ENCODE measurements at places on chromosomes 3 and 15.

DNA sequence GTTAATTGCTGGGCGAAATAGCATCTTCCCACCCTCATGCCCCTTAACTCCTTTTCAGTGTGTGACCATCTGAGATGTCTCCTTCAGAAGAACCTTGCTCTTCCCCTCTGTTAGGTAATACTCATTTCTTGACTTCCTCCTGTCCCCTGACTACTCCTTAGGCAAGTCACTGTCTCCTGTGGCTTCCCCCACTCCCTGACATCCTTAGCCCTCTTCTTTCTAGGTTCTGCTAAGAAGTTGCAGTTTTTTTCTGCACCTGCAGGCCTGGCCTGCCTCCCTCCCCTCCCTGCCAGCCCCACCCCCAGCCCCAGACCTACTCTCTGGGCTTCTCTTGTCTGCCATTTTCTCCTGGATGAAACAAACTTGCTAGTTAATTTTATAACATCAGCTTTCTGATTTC lies 15.2 kb upstream of the EID1 start:
- DNase-seq = no peak

DNA sequence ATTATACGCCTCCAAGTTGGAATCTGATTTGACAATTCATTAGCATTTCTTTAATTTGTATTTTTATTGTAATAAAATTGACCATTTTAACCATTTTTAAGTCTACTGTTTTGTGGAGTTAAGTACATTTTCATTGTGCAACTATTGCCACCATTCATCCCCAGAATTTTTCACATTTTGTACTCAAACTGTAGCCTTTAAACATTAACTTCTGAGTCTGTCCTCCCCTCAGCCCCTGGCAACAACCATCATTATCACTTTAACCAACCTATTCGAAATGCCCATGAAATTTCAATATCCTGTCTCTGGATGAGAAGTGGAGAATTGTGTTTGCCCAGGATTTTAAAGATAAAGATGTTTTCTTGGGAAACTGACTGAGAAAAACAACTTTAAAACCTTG lies 27.7 kb downstream of the IL1RAP start:
- no peak for DNase-seq

GRCh38 chr15:46409841-46410301 lies 775.0 kb downstream of the SQOR start:
- DNase-seq = no peak

GRCh38 chr15:26842391-26842790 lies 24.5 kb upstream of the GABRA5 start:
- no peak for DNase-seq

GRCh38 chr15:66251790-66252684 lies 1.5 kb downstream of the MEGF11 start:
- DNase-seq = peak; percentile 62

GRCh38 chr3:184945886-184946625 lies 134.1 kb downstream of the VPS8 start:
- no peak for DNase-seq

DNA sequence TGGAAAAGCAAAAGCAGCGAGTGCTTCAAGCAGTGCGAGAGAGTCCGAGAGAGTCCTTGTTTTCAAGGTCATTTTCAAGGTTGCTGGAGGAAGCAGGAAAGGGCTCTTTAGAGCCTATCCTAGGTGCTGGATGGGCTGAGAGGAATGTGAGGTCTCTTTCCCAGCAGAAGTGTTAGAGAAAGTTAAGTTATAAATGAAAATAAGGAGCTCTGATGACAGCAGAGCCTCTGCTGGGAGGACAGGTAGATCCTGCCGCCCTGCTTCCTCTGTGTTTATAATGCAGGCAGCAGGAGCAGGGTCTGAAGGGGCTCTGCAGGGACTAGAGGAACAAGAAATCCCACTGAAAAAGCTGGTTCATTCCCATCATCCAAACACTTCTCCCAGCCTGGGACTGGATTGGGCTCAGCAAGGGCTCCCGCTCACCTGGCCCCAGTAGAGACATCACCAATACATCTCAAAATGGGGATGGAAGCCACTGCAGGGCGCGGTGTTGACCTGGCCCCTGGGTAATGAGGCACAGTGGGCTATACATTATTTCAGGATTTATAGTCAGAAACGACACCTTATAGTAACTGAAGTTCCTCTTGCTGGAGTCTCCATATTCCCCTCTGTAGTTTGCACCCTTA lies 41.5 kb upstream of the RAB6B start:
- no peak for DNase-seq

- DNase-seq = no peak
Measured at GRCh38 chr3:36097209-36097608, 283.1 kb upstream of the STAC start.

GRCh38 chr3:151550642-151551041 lies 89.8 kb upstream of the IGSF10 start:
- DNase-seq = no peak

- peak; percentile 56 for DNase-seq
Measured at GRCh38 chr3:144351011-144351410, 379.4 kb downstream of the DIPK2A start.

DNA sequence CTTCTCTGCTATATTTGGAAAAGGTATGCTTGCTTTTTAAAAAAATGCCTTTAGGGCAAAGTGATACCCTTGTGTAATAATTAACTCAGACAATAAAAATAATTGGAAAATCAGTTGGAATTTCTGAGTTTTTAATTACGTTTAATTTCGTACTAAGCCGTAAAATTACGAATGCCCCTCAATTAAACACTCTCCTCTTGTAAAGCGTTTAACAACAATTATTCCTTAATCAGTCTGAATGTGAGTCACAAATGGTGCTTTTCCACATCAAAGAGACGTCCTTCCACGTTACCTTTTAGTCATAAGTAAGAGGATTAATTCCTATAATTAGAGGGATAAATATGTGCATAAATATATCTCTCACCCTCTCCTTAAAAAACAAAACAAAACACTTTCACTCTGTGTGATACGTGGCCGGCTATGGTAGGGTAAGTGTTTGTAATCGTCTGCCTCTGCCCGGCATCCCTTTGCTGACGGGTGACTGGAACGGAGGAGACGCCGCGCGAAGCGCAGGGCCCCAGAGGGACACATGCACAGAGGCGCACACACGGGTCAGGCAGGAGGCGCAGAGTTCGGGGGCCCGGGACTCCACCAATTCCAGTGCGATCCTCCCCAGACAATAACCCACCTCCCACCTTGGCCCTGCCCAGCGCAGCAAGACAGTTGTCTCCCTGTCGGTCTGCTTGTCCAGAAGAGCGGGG lies 9.7 kb upstream of the MEIS2 start:
- no peak for DNase-seq

- DNase-seq = no peak
Measured at GRCh38 chr3:106341087-106341486, 472.3 kb upstream of the CBLB start.

DNA sequence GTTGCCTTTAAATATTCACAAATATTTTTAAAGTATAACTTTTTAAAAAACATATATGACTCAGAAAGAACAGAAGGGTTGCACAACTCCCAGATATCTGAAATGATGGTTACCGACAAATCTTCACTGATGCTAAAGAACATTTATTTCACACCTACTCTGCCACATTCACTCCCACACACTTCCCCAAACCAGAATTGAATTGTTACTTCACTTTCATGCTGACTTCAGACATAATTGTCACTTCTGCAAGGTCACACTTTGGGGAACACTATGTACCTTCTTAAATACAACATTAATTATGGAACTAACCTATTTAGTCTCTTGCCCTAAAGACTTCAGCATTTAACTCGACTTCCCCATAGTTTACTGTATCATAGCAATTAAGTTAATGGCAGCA lies 795.1 kb downstream of the FHIT start:
- no peak for DNase-seq

DNA sequence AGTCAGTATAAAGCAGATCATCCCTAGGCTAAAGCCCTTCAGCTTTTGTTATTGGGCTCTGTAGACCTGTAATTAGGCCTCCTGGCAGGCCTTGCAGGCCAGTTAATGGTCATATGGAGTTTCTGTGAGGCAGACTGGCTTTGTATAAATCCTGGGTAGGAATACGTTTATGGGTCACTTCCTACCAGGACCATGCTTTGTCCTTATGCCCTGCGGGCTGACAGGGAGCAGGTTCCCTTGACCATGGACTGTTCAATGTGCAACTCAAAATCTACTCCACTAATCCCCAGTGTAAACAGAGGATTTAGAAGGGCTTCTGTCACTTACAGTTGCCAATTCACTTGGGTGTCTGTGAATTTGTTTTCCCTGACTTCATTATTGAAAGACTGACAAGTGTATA lies 202.7 kb upstream of the MLF1 start:
- no peak for DNase-seq

GRCh38 chr15:70829371-70830166 lies 24.4 kb downstream of the LARP6 start:
- DNase-seq = no peak

- no peak for DNase-seq
Measured at GRCh38 chr15:35445891-35446290, 100.1 kb downstream of the DPH6 start.

DNA sequence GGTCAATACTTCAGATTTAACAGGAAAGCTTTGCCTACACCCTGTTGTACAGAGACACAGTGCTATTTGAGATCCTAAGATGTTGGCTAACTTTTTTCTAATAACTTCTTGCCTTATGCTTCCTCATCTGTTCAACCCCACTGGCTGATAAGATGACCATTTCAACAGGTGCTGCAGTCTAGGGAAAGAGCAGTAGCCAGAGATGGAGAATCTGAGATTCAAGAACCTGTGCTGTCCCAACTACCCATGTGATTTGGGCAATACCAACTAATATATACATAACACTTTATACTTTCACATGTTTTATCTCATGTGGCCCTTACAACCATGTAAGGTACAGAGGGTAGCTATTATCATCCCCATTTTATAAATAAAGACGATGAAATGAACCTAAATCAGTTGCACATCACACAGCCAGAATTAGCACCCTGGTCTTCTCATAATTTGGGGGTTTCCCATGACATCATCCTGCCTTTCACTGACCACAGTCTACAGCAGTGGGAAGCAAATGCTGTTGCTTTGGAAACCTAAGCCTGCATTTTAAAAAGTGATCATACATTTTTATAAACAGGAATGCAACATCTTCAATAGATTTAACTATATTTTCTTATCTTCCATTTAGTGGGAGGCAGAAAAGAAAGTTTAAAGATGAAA lies 9.7 kb downstream of the TTC23 start:
- peak; percentile 72 for DNase-seq

GRCh38 chr3:153414982-153415381 lies 253.0 kb downstream of the RAP2B start:
- DNase-seq = no peak

DNA sequence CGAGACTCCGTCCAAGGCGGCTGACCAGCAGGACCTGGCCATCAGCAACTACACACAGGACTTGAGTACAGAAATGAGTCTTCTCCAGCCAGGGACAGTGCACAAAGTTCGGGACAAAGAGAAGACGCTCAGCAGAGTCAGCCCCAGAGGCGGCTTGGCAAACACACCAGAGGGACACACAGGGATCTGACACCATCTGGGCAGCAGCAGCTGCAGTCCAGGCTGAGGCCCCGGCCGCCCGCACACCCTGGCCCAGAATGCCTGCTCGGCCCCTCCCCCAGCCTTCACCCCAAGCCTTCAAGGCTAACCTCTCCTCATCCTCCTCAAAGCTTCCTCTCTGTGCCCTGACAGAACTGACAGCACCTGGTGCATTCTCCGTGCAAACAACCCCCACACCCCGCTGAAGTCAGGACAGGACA lies 61.1 kb downstream of the XXYLT1 start:
- no peak for DNase-seq

DNA sequence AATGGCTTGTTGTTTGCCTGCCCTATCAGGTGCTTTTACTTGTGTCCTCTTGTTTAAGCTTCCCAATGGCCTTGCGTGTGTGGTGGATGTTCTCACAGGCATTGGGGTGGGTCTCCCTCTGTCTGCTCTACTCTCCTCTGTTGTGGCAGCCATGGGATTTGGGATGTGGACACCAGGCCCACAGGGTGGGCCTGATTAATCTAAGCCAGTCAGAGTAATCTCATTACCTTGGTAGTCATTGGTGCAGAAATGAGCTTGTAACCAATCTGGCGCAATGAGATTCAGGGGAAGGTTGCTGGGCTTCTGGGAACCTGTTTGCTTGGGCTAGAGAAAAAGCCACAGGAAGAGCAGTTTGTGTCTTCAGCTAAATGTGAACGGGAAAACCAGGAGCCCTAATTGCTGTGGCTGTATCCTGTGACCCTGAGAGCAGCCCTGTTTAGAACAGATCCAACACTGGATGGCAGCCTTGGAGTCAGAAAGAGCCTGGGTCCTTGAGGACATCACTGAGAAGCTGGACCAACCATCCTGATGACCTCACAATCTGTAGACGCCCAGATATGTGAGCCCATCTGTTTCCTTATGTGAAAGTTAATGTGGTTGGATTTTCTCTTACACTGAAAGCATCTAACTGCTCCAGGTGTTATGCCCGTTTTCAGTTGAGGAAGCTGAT lies 157.3 kb upstream of the UBE2E1 start:
- no peak for DNase-seq

- peak; percentile 16 for DNase-seq
Measured at GRCh38 chr3:39638301-39638700, 170.8 kb downstream of the MOBP start.

- peak; percentile 81 for DNase-seq
Measured at GRCh38 chr3:36776436-36776835, 12.1 kb upstream of the DCLK3 start.

- DNase-seq = peak; percentile 35
Measured at GRCh38 chr15:94324835-94325767, 93.7 kb downstream of the MCTP2 start.

- DNase-seq = peak; percentile 28
Measured at GRCh38 chr3:11379238-11379823, 107.1 kb downstream of the ATG7 start.

DNA sequence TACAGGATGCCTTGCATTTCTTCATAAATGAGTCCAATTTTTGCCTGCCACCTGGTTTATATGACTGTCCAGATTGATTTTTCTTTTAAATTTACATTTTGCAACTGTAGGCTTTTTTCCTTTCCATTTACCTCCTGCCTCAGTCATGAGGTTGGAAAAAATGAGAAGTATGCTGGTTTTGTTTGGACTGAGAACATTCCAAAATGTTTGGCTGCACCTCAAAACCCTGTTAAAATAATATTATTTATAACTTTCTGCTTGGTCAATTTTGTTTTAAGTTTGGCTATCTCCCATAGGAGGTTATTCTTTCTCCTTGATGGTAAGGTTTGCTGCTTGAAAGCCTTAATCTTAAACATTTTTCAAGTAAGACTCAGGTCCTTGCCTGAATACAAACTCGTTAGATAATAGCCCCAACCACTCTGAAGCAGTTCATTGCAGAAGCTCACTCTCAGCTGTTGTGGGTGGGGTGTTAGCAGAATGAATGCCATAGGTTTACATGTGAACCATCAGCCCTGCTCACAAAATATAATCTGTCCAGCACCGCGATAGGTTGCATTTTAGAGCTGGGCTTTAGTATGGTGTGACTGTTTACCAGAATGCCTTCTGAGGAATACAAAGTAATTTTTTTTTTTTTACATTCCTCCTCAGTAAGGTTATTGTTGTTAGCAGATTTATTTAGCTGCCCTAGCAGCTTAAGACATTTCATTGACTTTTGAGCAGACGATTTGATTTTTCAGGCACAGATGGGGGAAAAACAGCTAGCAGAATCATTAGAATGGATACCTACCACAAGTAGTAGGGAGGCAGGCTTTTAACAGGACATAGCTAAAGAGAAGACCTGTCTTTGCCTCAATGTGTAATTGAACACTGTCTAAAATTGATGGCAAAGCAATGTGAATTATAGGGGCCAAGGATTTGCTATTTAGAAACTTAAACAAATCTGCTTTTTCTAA lies 630.8 kb upstream of the KCNMB2 start:
- DNase-seq = no peak
